Iris pigment epithelial cell (primary cell): ENCODE measurements at places on chromosomes 5 and 9.

GRCh38 chr5:39720136-39720535 is 295.4 kb upstream of the DAB2 start:
- DNase-seq: no peak

DNA sequence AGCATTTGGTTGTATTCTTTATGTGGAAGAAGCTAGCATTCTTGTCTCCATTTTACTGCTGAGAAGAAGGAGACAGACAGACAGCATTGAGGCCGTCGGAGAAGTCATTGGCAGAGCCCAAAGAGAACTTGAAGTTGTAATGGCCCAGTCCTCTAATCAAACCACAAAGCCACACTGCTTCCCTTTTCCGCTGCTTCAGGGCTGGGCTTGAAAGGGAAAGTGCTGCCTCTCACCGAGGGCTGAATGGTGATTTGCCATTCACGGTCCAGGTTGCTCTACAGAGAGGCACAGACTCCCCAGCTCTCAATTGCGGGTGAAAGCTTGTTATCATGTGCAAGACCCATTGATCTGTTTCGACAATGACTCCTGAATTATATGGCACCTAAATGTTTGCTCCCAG is 25.6 kb upstream of the POU4F3 start:
- DNase-seq: no peak

GRCh38 chr9:124947727-124948391 is 7.0 kb upstream of the GOLGA1 start:
- DNase-seq: no peak

- DNase-seq: no peak
These were observed 6.1 kb downstream of the ANKS6 start for GRCh38 chr9:98790134-98790841.

DNA sequence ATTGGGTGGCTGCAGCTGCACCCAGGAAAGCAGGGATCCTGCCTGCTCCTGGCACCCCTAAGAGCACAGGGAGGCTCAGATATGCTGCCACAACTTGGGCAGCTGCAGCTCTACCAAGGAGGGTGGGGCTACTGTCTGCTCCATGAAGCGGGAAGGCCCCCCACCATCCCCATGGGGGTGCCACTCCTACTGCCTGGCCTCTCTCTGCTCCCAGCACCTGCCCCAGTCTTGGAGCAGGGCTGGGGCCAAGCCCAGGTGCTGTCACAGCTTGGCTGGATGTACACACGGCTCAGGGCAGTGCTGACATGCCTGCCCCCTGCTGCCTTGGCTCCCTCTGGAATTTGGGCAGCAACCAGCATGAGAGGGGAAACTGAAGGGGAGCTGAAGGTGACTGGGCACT is 214.7 kb upstream of the PLPPR1 start:
- no peak for DNase-seq

GRCh38 chr5:172943283-172943841 is 15.9 kb upstream of the RPL26L1 start:
- peak; percentile 90 for DNase-seq

- DNase-seq: no peak
These were observed 11.6 kb downstream of the PSIP1 start for GRCh38 chr9:15499139-15499538.

GRCh38 chr5:126676195-126676624 is 75.5 kb downstream of the PHAX start:
- peak; percentile 53 for DNase-seq

GRCh38 chr9:85536076-85536475 is 205.7 kb downstream of the AGTPBP1 start:
- DNase-seq: peak; percentile 52

DNA sequence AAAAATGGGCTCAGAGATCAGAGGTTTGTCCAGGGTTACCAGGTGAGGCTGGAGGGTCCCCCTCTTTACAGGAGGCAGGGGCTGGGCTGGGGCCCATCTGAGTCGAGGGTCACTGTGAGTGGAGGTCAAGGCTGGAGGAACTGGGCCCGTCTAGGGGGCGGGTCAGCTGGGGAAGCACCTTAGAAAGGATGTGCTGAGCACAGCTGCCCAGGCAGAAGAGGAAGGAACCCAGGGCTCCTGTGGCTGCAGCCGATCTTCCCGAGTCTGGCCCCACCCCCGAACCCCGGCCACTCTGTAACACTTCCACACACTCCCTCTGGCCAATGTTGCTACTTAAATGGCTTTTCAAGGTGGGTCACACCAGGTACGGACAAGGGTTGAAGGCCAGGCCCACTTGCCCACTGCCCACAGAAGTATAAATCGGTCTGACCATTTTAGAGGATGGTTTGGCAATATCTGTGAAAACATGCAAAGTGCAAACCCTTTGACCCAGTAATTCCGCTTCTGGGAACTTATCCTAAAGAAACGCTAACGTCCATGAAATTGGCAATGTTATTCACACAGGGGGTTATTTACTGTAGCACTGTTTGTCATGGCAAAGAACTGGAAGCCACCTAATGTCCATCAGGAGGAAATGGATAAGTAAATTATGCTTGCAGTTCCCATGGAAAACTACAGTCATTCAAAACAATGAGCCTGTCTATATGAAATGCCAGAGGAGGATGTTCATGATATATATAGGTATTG is 30.5 kb upstream of the EEIG1 start:
- DNase-seq: no peak
